CD4-positive, alpha-beta T cell treated with Interleukin-10 for 1 hour (primary cell): ENCODE measurements at places on chromosomes 2 and 18.

- DNase-seq: no peak
Observed at GRCh38 chr2:1756456-1756855, 12.1 kb upstream of the PXDN start.

DNA sequence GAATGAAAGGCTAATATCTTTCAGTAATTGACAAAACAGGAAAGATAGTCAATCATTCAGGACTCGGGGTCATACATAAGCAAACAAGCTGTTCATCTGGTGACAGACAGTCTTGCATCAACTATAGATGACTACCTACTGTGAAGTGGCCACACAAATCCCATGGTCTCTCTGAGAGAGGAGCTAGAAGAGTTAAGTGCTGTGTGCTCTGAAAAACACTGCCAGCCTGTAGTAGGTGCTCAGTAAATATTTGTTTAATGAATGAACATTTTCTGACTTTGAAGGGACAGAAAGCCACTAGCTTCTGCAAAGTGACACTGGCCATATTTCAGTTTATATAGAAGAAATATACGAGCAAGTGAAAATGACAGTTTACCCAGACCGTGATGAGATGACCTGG, 184.0 kb upstream of the CHAC2 start:
- DNase-seq: no peak

GRCh38 chr18:52402814-52403213, 62.8 kb downstream of the DCC start:
- no peak for DNase-seq

- no peak for DNase-seq
Observed at GRCh38 chr18:59485382-59485781, 126.3 kb upstream of the LMAN1 start.

GRCh38 chr18:9971313-9971920, 57.6 kb downstream of the VAPA start:
- DNase-seq: peak; percentile 74

DNA sequence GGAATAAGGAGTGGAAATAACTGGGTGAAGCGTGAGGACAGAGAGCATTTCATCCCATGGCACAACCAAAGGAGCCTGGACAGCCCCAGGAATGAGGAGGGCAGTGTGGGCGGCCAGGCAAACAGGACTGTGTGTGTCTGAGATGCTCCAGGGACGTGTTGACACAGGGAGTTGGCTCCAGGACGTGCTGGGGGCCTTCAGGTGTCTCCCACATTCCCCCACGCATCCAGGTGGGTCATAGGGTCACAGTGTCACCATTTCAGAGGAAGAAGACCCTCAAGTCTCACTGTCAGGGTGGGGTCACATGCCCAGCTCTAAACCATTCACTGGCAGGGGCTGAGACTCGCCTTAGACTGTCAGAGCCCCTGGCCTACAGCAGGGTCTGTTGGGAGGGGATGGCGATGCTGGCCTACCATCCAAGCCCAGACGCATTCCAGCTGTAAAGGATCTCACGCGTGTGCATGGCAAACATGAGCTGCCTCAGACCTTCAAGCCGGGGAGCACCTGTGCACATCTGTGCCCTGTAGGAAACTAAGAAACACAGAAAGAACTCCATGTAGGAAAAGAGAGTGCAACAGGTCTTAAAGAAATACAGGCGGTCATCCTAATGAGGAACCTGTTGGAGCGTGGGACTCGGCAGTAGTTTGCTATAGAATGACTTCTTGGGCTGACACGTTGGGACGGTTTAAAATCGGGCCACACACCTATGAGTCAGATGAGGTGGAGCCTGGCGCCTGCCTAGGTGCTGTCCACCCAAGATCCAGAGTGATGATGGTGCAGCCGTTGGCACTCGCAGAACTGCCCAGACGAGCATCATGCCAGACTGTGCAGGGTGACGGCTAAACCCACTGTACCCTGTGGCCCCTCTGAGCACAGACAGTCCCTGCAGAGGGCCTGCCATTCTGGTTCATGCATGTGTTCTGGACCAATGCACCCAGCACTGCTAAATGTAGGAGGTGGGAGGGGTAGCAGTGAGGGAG, 17.3 kb downstream of the PARD6G start:
- no peak for DNase-seq

GRCh38 chr2:69554981-69555380, 88.6 kb downstream of the AAK1 start:
- DNase-seq: no peak

- DNase-seq: no peak
Observed at GRCh38 chr2:68687018-68687417, 43.6 kb downstream of the PROKR1 start.
